ENCODE measurements at places on chromosomes 1 and 21. TPM values are rescaled to one million over a fixed set of nuclear protein-coding genes. Genes with fewer than 3 reads are reported as not detected.
A peak's percentile ranks its signal among the peaks of the same experiment; 100 is the strongest.

CSMD2 gene
- polyA plus RNA-seq = not detected

NCAM2 gene
- polyA plus RNA-seq = 0.10 TPM

FAM72A gene
- polyA plus RNA-seq = 1.7 TPM

PM20D1 gene
- 2.1 TPM for polyA plus RNA-seq

GREM2 gene
- polyA plus RNA-seq = not detected

TMEM52 gene
- 1.00 TPM for polyA plus RNA-seq

ATF6 gene
- 6.8 TPM for polyA plus RNA-seq

PROX1 gene
- polyA plus RNA-seq = 0.91 TPM

DNA sequence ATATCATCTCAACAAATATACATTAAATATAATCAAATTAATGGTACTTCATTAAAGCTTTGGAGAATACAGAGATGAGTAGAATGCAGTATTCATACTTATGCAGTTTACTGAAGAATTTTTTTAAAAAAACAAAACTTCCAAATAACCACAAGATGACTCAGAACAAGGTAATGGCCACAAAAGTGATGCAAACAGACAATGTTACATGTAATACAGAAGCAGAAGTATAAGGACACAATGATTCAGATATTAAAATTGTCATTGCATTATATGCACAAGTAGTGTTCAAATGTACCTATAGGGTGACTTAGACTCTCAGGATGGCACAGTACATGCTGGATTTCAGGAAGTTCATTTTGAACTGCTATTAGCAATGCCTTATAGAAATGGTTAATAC, 227.2 kb upstream of the ST6GALNAC5 start:
- DNase-seq = no peak

DNA sequence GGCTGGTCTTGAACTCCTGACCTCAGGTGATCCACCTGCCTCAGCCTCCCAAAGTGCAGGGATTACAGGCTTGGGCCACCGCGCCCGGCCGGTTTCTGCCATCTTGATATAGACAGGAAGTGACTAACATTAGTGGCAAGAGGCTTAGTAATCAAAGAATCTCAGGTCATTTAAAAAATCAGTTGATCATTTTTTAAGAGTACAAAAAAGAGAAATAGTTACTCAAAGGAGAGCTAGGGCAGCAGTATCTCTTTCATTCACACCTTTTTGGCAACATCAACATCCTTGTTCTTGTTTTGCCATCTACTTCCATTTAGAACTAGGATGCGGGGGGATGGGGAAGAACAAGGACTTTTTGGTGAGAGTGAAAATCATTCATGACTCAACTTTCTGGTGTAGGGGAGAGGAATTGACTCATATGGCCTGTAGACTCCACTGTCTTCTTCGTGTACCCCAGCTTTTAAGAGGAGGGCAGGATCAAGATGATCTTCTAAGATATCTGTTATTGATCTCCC, 8.8 kb downstream of the FCRLB start:
- no peak for DNase-seq

GRCh38 chr1:19038096-19038495, 81.6 kb upstream of the IFFO2 start:
- DNase-seq = no peak

- peak; percentile 63 for DNase-seq
Observed at GRCh38 chr1:230868736-230869385, 540 bp upstream of the C1orf198 start.

DNA sequence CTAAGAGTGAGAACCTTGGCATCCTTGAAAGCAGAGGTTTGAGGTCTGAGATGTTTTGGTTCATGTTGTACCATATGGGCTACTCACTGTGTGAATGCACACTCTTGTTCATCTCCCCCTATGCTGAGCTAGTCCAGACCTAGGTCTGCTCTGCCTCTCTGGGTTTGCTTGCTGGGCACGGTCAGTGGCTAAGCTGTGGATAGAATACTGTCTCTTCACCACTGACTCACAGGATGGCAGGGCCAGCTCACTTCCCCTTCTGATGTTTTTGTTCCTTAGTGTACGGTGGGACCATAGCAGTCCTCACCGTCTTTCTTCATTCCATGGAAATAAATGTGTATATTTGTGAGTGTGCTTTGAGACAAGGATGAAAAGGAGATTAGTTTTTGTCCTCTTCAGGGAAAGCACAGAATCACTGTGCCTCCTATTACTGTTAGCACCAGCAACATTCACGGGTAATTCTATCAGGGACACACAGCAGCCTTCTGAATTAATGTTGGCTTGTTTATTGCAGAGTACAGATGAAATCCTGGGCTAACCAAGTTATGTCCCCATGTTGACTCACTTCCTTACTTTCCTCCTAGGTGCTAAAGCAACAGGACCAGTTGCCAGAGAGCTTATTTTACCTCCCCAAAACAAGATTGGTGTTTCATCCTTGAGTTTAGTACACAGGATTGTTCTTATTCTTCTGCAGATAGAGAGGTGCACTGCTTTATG, 56.9 kb upstream of the IVNS1ABP start:
- DNase-seq = no peak

DNA sequence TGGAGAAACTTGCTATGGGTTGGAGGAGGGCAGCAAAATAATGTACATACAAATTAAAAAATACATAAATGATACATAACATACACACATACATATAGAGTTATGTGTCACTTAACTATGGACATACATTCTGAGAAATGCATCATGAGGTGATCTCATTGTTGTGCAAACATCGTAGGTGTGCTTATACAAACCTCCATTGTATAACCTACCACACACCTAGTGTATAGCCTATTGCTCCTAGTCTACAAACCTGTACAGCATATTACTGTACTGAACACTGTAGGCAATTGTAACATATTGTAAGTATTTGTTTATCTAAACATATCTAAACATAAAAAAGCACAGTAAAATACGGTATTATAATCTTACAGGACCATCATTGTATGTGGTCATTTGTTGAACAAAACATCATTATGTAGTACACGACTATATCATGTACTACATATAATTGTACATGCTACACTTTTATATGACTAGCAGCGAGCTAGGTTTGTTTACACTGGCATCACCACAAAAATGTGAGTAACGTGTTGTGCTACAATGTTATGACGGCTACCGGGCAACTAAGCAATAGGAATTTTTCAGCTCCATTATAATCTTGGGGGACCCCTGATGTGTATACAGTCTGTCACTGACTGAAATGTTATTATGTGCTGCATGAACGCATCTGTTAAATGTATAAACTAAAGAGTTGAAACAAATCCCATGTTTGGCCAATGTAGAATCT, 35.5 kb downstream of the ITGB3BP start:
- DNase-seq = no peak

- no peak for DNase-seq
Observed at GRCh38 chr1:154753426-154753825, 116.7 kb downstream of the KCNN3 start.

- peak; percentile 51 for DNase-seq
Observed at GRCh38 chr1:205568469-205569361, 63.1 kb downstream of the ELK4 start.

- no peak for DNase-seq
Observed at GRCh38 chr1:234582186-234582585, 27.8 kb downstream of the IRF2BP2 start.

DNA sequence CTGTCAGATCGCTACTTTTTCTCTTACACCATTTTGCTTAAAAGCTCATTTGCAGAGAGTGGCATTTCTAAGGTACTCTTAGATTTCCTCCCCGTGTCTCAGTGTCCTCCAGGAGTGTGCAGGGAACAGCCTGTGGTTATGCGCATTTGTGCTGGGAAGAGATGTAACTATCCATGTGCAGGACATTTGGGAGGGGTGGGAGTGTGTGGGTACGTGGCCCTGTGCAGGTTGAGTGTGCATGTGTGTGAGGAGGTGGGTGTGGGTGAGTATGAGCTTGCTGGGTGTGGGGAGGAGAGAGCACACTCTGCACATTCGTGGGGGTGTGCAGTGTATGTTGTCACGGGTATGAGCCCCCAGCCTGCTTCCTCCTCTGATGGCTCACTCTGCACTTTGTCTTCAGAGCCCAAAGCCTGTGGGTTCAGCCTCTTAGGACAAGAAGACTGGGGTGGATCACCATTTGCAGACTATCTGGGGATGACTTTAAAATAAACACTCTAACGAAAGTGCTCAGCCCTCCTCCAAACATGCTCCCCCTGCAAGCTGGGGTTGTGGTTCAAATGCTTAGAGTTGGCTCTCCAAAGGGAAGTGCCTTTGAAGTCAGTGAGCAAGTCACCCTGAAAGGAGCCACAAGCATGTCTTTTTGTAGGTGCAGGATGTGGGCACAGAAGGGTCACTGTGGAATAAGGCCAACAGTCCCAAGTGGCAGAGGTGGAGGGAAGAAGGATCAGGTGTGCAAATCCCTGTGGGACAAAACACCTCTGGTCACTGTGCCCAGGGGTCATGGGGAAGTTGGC, 295.4 kb downstream of the RRAGC start:
- no peak for DNase-seq

- DNase-seq = no peak
Observed at GRCh38 chr1:12375133-12375829, 145.5 kb downstream of the VPS13D start.

GRCh38 chr1:59669752-59670312, 144.9 kb upstream of the HOOK1 start:
- DNase-seq = no peak

GRCh38 chr1:185907246-185907645, 173.1 kb downstream of the HMCN1 start:
- DNase-seq = no peak

- DNase-seq = peak; percentile 85
Observed at GRCh38 chr1:152188673-152189591, 29.9 kb upstream of the RPTN start.
